ENCODE measurements at places on chromosomes 6 and 20. TPM values are rescaled to one million over a fixed set of nuclear protein-coding genes. Genes with fewer than 3 reads are reported as not detected.

- DNase-seq, result no peak
Measured at GRCh38 chr6:149209871-149210775, 107.4 kb upstream of the TAB2 start.

Gene C6orf15
- total RNA-seq, result not detected

Gene CST4
- total RNA-seq, result not detected

DNA sequence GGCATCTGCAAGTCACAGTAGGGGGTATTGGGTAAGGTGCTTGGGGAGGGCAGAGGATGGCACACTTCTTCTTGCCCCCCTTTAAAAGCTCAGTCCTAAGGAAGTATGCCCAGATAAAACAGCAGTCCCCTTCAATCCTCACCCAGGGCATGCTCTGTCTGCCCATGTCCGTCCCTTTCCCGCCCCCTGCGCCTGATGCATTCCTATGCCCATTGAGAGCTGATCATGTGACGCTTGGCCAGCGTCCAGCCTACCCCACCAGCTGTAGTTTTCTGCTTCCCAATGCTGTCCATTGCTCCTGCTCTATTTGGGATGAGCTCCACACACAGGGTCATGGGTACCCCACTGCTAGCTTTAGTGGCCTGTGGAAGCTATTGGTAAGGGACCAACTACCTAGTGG, 8.3 kb downstream of the SIGLEC1 start:
- DNase-seq, result no peak

DNA sequence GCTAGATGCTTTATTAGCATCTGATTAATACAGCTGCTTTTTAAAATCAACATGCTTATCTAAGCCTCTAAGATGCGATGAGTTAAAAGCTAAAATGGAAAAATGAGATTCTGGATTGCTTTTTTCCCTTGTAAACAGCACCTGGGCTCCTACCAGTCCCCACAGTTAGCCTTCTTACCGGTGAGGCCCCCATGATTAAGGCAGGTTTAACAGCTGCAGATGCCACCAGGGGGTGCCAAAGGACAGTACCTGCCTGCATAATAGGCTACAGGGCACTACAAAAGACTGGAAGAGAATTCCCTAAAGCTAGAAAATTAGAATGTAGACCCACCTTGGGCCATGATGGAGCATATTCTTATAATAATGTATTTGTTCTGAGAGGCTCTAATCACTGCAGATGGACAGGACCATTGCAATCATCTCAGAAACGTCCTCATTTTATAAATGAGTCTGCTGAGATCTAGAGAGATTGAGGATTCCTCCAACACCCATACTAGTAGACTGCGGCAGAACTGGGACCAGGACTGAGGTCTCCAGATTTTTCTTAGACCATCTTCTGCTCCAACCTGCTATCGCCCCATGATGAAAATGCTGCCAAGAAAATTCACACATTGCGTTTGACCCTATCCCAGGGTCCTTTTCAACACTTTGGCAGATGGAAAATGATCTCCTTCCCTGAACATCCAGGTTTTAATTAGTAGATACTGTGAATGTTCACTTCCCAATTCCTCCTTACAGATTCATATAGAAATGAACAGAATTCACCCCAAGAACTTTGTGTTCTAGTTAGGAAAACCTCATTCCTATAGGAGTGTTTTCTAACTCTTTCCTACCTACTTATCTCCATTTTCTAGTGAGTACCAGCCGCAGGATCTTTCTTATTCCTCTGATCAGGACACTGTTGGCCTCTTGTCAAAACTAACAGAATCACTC, 148.8 kb downstream of the RPS12 start:
- DNase-seq, result peak; percentile 16

GRCh38 chr6:73076211-73076954, 148.9 kb downstream of the KHDC1L start:
- DNase-seq, result no peak

- no peak for DNase-seq
Measured at GRCh38 chr6:46134216-46134615, 4.4 kb downstream of the ENPP4 start.

Gene NKX2-4
- not detected for total RNA-seq

DNA sequence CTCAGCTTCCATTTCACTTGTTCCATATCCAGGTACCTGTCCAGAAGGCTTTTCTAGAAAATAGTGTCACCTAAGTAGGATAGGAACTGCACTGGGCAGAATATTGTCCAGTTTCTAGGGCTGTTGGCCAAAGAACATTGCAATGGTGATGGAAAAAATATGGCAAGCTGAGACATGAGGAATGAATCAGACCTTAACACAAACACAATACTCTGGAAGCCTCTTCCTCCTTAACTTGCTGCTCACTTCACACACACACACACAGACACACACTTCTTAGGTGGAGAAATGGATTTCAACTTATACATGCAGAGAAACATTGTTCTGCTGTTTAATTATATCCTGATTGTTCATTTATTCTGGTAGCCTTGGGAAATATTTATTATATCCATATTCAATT, 203.0 kb upstream of the RGS17 start:
- DNase-seq, result no peak

Gene ZC2HC1B
- total RNA-seq, result not detected

- no peak for DNase-seq
Measured at GRCh38 chr6:47235421-47235820, 74.3 kb downstream of the TNFRSF21 start.

- DNase-seq, result no peak
Measured at GRCh38 chr6:36839749-36840431, 646 bp upstream of the CPNE5 start.

GRCh38 chr6:167984876-167985604, 12.4 kb upstream of the KIF25 start:
- DNase-seq, result no peak

- no peak for DNase-seq
Measured at GRCh38 chr20:35602851-35603495, 12.7 kb upstream of the SPAG4 start.

Gene EMILIN3
- 34.7 TPM for total RNA-seq

GRCh38 chr6:121835662-121836061, 400.2 kb downstream of the GJA1 start:
- DNase-seq, result no peak

Gene BPIFB2
- not detected for total RNA-seq

- no peak for DNase-seq
Measured at GRCh38 chr6:73032586-73032985, 192.7 kb downstream of the KHDC1L start.

DNA sequence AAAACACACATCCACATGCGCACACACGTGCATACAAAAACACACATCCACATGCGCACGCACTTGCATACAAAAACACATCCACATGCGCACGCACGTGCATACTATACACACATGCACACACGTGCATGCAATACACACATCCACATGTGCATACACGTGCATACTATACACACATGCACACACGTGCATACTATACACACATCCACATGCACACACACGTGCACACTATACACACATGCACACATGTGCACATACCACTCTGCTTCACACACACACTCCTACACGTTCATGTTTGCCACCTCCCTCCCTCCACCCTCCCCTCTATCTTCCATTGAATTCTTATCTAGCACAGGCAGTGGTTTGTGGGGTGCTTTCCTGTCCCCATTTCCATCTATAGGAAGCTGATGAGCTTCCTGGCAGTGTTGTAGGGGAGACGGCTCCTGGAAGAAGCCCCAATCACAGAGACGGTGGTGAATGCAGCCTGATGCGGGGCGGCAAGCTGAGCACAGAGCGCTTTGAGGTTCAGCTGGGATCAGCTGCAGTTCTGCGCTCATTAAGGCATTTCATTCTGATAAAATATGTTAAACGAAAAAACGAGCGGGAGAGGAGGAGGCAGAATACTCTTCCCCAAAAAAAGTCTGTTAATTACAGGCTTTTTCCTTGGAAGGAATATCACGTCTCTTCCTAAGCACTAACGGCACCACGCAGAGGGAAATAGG, 287.7 kb downstream of the TAF4 start:
- DNase-seq, result no peak

Gene NRSN1
- not detected for total RNA-seq

Measured in tibial nerve (tissue), 4 donors.